Vagina (tissue), 2 donors: ENCODE measurements at places on chromosomes 5 and 9. TPM values are rescaled to one million over a fixed set of nuclear protein-coding genes. Genes with fewer than 3 reads are reported as not detected.

DNA sequence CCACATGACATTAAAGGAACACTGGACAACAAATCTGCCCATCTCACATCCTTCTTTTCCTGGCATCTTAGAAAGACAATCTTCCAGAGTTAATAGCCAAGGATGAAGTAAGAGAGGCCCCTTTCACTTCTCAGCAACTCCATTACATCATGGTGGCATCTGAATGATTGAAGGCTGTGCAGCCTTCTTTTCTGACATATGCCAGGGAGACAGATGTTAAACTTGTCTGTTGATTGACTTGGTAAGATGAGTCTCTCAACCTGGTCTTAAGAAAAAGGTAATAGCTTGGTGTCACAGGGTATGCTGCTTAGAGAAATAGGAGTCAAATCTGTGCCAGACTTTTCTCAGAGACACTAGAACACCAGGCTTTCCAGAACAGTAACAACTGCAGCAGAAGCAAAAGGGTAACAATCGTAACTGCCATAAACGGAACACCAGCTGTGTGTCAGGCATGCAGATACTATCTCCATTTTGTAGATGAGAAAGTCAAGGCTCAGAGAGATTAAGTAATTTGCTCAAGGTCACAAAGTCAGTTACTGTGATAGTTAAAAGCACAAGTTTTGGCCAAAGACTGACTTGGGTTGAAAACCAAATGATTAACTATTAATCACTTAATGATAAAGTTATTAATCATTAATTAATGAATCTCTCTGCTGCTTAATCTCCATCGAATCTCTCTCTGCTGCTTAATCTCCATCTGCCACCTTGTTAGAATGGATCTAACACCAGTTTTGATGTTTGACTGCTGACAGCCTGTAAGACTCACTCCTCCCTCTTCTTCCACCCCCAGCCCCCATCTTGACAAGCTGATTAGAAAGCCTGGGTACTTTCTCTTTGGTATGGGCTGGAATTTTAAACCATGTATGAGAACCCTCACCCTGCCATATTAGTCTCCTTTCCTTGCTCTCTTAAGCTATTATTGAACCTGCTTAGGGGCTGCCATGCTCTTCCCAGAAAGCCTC, 353.5 kb downstream of the ENC1 start:
- peak overlapping the region; percentile 23 for H3K27ac ChIP-seq
- no peaks in the 10 kb centered on the region for H3K27me3 ChIP-seq
- H3K36me3 ChIP-seq = no peaks in the 10 kb centered on the region
- no peak for DNase-seq
- H3K4me3 ChIP-seq = no peak overlapping the region
- peaks cover 16% of the 10 kb centered on the region for H3K4me1 ChIP-seq

DNA sequence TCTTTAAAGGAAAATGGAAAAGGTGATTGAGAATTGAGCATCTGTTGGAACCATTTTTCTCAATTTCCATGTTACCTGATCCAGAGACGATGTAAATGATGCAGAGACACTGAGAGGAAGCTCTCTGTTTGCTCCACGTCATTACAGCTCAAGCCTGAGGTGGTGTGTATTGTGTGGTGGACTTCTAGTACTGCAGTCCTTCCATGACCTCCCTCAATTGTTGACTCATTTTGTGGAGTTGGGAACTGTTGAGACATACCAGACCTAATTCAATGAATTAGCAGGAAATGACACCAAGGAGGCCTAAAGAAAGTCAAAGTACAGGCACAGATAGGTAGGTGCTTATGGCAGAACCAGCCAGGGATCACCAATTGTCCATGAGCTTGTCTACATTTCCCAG, 15.6 kb upstream of the LVRN start:
- H3K36me3 ChIP-seq = no peaks in the 10 kb centered on the region
- no peaks in the 10 kb centered on the region for H3K27me3 ChIP-seq
- H3K4me3 ChIP-seq = no peak overlapping the region
- H3K27ac ChIP-seq = no peak overlapping the region
- no peaks in the 10 kb centered on the region for H3K4me1 ChIP-seq

The PDE6A gene
- 0.25 TPM for total RNA-seq

DNA sequence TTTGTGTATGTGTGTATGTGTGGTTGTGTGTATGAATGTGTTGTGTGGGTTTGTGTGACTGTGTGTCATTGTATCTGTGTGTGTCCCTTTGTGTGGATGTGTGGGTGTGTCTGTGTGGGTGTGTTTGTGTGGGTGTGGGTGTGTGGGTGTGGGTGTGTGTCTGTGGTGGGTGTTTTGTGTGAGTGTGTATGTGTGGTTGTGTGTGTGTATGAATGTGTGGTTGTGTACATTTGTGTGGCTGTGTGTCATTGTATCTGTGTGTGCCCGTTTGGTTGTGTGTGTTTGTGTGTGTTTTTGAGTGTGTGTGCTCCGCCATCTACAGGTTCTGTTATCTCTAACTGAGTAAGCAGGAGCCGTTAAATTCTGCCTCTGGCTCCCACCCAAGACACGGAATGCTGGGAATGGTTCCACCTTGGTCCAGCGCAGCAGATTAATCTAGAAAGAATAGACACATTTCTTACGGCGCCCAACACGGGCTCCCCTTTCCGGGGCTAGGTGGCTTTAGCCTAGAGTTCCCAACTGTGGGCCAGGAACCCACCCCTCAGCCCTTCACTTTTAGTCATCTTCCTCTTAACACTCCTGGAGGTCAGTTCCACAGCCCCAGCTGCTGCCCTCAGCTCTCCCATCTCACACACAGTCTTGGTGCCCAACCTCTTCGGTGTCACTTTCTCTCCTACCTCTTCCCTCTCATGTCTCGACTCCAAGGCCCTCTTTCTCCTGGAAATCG, 197.1 kb downstream of the TTLL11 start:
- H3K4me1 ChIP-seq = no peaks in the 10 kb centered on the region
- DNase-seq = no peak
- H3K27me3 ChIP-seq = no peaks in the 10 kb centered on the region
- no peak overlapping the region for H3K27ac ChIP-seq

DNA sequence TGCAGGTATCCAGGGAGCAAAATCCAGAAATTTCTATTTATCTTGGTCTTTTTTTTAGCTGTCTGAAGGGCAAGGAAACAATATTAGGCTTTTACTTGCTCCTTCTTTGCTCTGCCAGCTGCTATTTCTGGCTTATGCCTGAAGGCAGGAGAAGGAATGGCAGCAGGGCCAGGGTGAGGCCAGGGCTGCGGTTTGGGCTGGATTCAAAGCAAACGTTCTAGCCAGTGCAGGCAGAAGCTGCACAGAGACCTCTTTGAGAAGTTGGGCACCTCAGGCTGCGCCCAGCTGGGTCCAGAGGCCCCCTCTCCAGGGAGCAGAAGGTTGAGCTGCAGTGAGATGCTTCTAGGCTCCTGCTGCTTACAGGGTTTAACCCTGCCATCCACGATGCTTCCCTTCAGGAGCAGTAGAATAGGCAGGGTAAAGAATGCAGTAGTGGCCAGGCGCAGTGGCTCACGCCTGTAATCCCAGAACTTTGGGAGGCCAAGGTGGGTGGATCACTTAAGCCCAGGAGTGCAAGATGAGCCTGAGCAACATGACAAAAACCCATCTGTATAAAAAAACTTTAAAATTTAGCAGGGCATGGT, 201.2 kb downstream of the ADCY2 start:
- no peak overlapping the region for H3K4me3 ChIP-seq
- no peak overlapping the region for H3K27ac ChIP-seq
- H3K4me1 ChIP-seq = no peaks in the 10 kb centered on the region
- DNase-seq = no peak
- H3K27me3 ChIP-seq = no peaks in the 10 kb centered on the region
